ENCODE measurements at places on chromosomes 16 and 17. TPM values are rescaled to one million over a fixed set of nuclear protein-coding genes. Genes with fewer than 3 reads are reported as not detected.

The CCL2 gene
- 34.0 TPM for total RNA-seq

The SLC47A1 gene
- not detected for total RNA-seq

The ABCA3 gene
- 21.0 TPM for total RNA-seq

The KRT31 gene
- total RNA-seq: not detected

The SEPTIN1 gene
- total RNA-seq: 0.33 TPM

GRCh38 chr17:58121925-58122324, 26.3 kb upstream of the OR4D1 start:
- no peaks in the 10 kb centered on the region for H3K36me3 ChIP-seq
- no peaks in the 10 kb centered on the region for H3K27me3 ChIP-seq
- no peak overlapping the region for H3K4me3 ChIP-seq

Data from body of pancreas (tissue), 4 donors.